ENCODE measurements at places on chromosomes 7 and 10.

- DNase-seq, result no peak
Measured at GRCh38 chr10:91048380-91048779, 127.5 kb upstream of the ANKRD1 start.

DNA sequence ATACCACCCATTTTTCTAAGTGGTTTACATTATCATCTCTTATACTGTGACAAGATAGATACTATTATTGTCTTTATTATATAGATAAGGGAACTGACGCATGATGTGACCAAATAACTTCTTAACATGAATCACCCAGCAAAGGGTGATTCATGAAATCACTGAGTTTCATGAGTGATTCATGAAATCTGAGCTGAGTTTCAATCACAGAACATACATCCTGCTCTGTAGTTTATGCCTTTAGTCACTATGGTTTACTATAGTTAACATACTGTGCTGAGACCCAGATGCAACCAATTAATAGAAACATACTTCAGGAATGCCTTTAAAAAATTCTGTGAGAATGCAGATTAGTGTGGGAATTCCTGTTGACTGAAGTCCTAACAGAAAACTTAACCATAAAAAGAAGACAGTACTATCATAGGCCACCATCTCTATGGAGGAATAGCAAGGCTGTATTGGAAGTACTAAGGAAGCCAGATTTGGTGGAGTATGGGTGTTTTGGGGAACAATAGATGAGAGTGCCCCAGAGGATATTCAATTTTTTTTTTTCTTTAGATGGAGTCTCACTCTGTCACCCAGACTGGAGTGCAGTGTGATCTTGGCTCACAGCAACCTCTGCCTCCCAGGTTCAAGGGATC is 43.1 kb upstream of the SEMA3A start:
- DNase-seq, result no peak

- no peak for DNase-seq
Measured at GRCh38 chr7:108839076-108839475, 269.4 kb downstream of the DNAJB9 start.

DNA sequence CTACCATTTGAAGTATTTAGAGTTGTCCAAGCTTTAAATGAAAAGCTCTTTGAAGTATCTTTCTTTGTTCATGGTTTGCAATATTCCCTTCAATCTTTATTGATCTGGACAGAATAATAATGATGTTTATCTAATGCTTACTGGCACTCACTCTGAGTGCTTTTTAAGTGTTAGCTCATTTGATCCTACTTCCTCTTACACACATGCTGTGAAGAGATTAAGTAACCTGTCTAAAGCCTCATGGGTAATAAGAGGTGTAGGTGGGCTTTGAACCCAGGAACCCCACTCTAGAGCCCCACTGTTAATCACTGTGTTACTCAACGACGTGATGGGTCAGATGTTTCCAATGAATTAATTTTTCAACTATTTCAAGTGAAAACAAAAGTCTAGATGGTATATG is 31.1 kb upstream of the ADD3 start:
- no peak for DNase-seq

- DNase-seq, result no peak
Measured at GRCh38 chr7:100875356-100875751, 451 bp downstream of the SRRT start.

GRCh38 chr7:38232502-38233366 is 40.7 kb downstream of the TARP start:
- DNase-seq, result no peak

- no peak for DNase-seq
Measured at GRCh38 chr7:24025094-24025493, 258.9 kb upstream of the NPY start.

- peak; percentile 53 for DNase-seq
Measured at GRCh38 chr10:96338279-96338925, 20.4 kb downstream of the OPALIN start.

GRCh38 chr7:1262441-1262840 is 29.8 kb downstream of the UNCX start:
- DNase-seq, result no peak

- no peak for DNase-seq
Measured at GRCh38 chr7:47954231-47954911, 6.1 kb upstream of the PKD1L1 start.

DNA sequence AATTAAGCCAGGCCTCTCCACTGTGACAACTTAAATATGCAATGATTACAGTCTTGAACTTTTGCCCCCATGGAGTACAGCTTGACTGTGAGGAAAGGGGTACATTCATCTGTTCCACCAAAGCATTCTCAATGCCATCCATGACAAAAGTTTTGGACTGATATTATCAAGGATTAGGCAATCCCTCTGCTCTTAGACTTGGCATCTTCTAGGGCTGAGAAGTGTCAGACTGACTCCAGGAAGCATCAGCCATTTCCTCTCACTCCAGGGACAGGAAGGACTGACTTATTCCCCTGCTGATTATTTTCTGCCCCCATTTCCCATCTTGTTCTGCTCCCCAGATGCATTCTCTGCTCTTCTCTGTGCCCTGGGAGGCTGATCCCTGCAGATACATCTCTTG is 69.7 kb downstream of the ZNF365 start:
- DNase-seq, result no peak

- DNase-seq, result no peak
Measured at GRCh38 chr7:47354831-47355541, 226.9 kb downstream of the TNS3 start.

GRCh38 chr7:74475243-74475986 is 21.7 kb downstream of the GTF2IRD1 start:
- no peak for DNase-seq

- DNase-seq, result no peak
Measured at GRCh38 chr10:79477456-79477855, 32.0 kb upstream of the ZCCHC24 start.

GRCh38 chr7:95632609-95633008 is 36.3 kb upstream of the PDK4 start:
- no peak for DNase-seq

All from Ammon's horn (tissue), 1 donor.